CD8-positive, alpha-beta memory T cell (primary cell): ENCODE measurements at places on chromosomes 13 and 19. TPM values are rescaled to one million over a fixed set of nuclear protein-coding genes. Genes with fewer than 3 reads are reported as not detected.

- no peak overlapping the region for H3K4me3 ChIP-seq
- no peaks in the 10 kb centered on the region for H3K27me3 ChIP-seq
- DNase-seq, result no peak
These were observed 55.2 kb downstream of the XPO4 start for GRCh38 chr13:20847296-20847695.

GRCh38 chr13:95643936-95644598 lies 439 bp downstream of the DZIP1 start:
- DNase-seq, result no peak
- H3K4me3 ChIP-seq, result no peak overlapping the region
- no peaks in the 10 kb centered on the region for H3K36me3 ChIP-seq
- H3K27me3 ChIP-seq, result peaks cover 4% of the 10 kb centered on the region

GRCh38 chr19:55230329-55230728 lies 1.8 kb upstream of the TMEM86B start:
- H3K36me3 ChIP-seq, result peaks cover 45% of the 10 kb centered on the region
- no peak for DNase-seq
- H3K27me3 ChIP-seq, result no peaks in the 10 kb centered on the region
- H3K4me1 ChIP-seq, result no peaks in the 10 kb centered on the region
- H3K27ac ChIP-seq, result no peak overlapping the region

The ODAD3 gene
- 0.11 TPM for total RNA-seq

The SYDE1 gene
- 0.44 TPM for total RNA-seq

The REEP6 gene
- total RNA-seq, result 1.8 TPM
